Activated naive CD8-positive, alpha-beta T cell treated with anti-CD3 and anti-CD28 coated beads, Interleukin-2, amount 50 U/mL, for 24 hours (primary cell): ENCODE measurements at places on chromosomes 3 and 15.

GRCh38 chr3:43814461-43814860 lies 123.7 kb downstream of the ABHD5 start:
- no peak for DNase-seq

- DNase-seq: no peak
Measured at GRCh38 chr15:90441027-90441426, 53.0 kb downstream of the IQGAP1 start.

- no peak for DNase-seq
Measured at GRCh38 chr15:42724276-42724675, 12.7 kb downstream of the CDAN1 start.

DNA sequence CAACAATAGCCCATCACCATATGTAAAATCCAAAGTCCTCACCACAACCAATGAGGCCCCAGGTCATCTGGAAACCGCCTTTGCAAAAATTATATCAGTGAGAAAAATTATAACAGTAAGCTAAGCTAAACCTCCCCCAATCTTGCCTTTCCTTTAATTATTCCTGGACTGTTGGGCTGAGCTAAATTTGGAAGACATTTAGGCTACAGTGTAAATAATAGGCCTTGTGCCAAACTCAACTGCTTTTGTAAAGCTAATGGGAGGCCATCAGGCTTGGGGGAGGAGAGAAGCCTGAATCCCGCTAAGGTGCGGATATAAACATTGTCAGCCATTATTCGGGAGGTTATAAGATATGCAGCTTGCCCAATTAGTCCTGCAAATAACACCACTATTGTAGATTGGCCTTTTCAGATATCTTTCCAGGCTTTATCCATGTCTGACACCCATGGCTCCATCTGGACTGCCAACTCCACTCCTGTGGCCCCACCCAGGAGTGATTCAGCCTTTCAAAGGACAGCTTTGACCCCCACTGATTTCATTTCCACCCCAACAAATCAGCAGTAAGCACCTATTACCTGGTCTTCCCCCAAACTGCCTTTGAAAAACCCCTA lies 53.0 kb upstream of the CA12 start:
- no peak for DNase-seq

DNA sequence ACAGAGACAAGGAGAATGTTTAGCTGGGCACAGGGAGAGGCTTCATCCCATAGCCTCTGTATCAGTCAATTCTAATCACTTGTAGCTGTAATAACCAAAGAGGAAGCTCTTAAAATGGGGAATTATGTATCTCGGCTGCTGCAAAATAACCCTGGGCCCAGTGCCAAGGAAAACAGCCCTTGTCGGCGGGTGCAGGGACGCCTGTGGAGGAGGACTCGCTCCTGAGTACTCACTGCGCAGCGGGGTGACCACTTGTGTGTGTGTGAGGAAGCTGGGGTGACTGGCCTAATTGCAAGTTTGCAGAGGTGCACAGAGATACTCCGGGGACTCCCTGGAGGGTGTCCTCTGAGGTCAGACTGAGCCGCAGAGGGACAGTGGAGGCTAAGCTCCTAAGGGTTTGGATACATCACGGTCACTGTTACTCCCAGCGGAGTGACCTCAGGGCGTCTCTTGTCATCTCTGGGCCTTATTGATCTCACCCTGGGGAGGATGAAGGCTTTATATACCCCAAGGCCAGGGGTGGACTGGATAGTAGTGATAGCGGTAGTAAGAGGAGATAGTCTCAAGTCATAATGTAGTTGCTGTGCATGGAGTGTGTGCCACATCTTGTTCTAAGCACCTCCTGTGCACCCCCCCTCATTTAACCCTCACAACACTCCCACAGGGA lies 37.2 kb downstream of the SLC6A6 start:
- DNase-seq: no peak

- no peak for DNase-seq
Measured at GRCh38 chr15:89972085-89972484, 29.0 kb upstream of the ZNF710 start.

- DNase-seq: no peak
Measured at GRCh38 chr3:75325716-75326115, 338.4 kb upstream of the FRG2C start.

- peak; percentile 14 for DNase-seq
Measured at GRCh38 chr15:92629276-92629974, 26.1 kb downstream of the FAM174B start.
